ENCODE measurements at places on chromosomes 3 and 15. TPM values are rescaled to one million over a fixed set of nuclear protein-coding genes. Genes with fewer than 3 reads are reported as not detected.

GRCh38 chr3:50588759-50589433, 19.6 kb downstream of the HEMK1 start:
- no peak for DNase-seq

GRCh38 chr15:66751579-66751978, 49.5 kb downstream of the SMAD6 start:
- no peak for DNase-seq

- peak; percentile 4 for DNase-seq
Measured at GRCh38 chr3:22089284-22089683, 338.3 kb upstream of the ZNF385D start.

GRCh38 chr3:11154036-11154952, at the start of gene HRH1:
Gene HRH1 (plus strand): TSS chr3:11154493. CDS start chr3:11259038, 104,545 bp downstream.
- DNase-seq = peak; percentile 81

GRCh38 chr3:134453631-134454030, 32.2 kb downstream of the ANAPC13 start:
- DNase-seq = peak; percentile 72

MOBP gene
- 1.0 TPM for total RNA-seq

APOD gene
- total RNA-seq = not detected

P2RY13 gene
- total RNA-seq = not detected

TMA7 gene
- total RNA-seq = 222 TPM

DNA sequence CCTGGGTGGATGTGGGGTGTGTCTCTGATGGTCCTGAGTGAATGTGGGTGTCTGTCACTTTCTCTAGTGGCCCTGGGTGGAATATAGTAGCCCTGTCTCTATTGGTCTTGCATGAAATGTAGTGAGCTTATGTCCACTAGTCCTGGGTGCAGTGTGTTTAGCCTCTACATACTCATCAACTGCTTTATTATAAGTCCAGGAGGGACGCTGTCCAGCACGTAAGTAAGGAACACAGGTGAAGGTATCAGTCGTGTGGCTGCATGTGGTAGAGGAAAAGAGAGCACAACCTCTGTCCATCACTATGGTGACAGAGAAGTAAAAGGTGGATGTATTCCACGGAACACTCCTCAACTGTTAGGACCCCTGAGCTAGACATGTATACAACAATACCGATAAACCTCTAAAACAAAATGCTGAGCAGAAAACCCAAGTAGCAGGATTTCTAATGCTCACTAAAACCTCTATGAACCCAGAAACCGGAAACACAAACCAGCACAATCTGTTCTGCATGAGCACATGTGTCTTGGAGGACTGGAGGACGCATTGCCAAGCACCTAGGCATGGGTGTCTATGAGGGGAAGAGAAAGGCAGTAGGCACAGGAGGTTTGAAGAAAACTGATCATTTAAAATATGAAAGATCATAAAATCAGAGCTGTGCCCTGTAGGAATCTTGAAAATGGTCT, 11.0 kb downstream of the LTF start:
- no peak for DNase-seq

DNA sequence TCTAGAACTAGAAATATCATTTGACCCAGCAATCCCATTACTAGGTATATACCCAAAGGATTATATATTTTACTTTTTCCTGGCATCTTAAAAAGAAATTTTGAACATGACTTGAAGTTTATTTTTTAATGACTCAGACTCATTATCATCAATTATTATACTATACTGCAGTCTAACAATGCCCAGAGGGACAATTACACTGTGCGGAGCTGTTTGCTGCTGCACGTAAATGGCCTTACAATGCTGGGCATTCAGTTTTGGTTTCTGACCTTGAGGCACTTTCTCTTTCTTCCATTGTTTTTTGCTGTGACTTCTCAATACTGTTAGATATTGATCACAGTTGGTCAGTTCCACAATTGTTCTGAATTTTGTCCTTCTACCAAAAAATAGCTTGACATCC, 128.8 kb downstream of the GBE1 start:
- no peak for DNase-seq

DNA sequence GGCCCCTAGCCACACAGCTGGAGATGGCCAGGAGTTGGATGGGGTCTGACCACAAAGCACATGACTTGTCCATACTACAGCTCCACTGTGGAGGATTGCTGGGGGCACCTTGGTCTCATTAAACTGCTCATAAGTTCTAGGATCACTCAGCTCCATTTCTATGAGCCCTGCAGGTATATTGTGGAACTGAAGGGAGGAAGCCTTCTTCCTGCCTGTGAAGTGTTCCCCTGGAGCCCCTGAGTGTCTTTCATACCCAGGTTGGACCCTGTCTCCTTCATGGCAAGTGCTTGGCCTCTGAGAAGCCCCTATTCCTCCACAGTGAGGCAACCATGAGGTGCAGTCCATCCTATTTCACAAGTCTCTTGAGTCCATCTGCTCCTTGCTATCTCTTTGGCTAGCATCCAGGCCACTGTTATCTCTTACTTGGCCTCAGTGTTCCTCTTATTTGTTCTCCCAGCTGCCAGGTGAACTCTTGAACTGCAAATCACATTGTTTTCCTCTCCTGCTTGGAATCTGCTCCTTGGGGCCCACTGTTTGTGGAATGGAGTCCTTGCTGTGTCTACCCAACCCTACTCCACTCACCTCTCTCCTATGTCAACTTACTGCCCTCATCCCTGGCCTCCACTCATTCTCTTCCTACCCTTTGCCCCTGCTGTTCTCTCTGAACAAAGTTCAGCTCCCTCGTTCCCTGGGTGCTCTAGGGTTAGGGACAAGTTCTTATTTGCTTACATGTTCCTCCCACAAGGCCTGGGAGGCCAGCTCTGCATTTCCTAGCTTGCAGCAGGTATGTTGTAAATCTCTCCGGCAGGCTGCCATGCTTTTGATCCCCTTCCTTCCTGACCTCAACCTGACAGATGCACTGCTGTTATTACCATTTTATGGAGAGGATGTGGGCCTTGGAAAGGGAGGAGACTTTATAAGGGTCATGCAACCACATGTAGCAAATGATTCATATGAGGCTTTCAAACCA, 1.2 kb downstream of the ACOX2 start:
- DNase-seq = no peak

- DNase-seq = peak; percentile 50
Measured at GRCh38 chr15:25671132-25671531, 192.0 kb downstream of the ATP10A start.

DUOXA2 gene
- total RNA-seq = not detected

- DNase-seq = no peak
Measured at GRCh38 chr15:42784705-42785104, 47.8 kb upstream of the CDAN1 start.

ARGFX gene
- not detected for total RNA-seq

- no peak for DNase-seq
Measured at GRCh38 chr3:126649556-126650092, 5.3 kb downstream of the TXNRD3 start.

ADAMTSL3 gene
- total RNA-seq = 0.48 TPM

GRCh38 chr3:171116824-171117395, 90.4 kb upstream of the SLC2A2 start:
- no peak for DNase-seq

GRCh38 chr15:34331809-34332208, 5.8 kb downstream of the SLC12A6 start:
- no peak for DNase-seq

GRCh38 chr3:88151358-88151757, 1.6 kb downstream of the C3orf38 start:
- no peak for DNase-seq

DNA sequence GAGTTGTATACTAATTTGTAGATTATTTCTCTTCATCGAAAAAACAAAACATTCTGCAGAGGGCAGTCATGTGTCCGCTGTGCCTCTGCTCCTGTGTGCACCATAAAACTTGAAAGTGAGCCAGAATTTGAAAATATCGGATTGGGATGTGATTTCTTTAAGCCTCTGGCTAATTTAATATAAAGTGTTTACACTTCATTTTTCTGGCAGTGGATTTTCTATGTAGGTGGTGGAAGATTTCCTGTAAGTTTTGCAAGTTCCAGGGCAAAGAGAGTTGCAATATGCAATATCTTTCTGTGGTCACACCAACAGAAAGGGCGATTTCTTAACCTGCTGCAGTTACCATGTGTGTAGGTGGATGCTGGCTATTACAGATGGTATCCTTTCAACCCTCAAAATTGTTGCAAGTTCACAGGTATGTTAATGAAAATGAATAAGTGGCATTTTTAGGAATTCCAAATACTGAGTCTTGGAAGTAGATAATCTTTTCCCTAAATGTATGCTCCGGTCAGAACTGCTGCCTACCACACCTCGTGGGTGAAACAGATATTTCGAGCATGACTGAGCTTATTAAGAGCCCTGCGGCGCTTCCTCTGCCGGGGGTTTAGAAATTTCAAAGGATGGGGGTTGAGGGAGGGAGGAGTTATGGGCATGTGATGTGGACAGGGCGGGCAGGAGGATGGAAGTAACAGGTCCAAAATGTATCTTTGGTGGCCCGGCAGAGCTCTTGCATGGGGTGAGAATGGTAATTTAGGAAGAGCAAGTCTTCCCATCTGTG, 134.0 kb downstream of the PGPEP1L start:
- no peak for DNase-seq

SLC2A2 gene
- not detected for total RNA-seq

DNA sequence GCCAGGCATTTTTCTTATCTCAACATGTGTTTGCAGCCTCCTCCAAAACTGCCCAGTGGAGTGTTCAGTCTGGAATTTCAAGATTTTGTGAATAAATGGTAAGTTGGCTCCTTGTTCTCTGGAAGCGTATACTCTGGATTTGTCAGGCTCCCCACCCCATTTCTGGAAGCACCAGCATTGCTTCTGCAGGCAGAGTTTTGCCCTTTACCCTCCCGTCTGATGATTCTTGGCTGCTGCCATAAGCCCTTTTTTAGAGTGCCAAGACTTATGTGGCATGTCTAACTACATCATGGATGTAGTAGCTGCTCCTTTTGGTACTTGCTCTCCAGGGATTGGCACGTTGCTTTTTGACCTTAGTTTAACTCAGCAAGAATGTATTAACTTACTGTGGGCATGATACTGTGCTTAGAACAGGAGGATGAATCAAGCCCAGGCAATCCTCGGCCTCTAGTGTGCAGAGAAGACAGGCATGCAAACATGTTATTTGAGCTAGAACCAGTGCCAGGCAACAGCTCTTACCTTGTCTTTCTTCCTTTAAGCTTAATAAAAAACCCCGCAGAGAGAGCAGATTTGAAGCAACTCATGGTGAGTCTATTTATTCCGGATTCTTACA, 8.3 kb downstream of the SNAPC5 start:
- DNase-seq = no peak

- no peak for DNase-seq
Measured at GRCh38 chr3:128231606-128232005, 78.3 kb downstream of the EEFSEC start.

IMP3 gene
- total RNA-seq = 132 TPM

DNA sequence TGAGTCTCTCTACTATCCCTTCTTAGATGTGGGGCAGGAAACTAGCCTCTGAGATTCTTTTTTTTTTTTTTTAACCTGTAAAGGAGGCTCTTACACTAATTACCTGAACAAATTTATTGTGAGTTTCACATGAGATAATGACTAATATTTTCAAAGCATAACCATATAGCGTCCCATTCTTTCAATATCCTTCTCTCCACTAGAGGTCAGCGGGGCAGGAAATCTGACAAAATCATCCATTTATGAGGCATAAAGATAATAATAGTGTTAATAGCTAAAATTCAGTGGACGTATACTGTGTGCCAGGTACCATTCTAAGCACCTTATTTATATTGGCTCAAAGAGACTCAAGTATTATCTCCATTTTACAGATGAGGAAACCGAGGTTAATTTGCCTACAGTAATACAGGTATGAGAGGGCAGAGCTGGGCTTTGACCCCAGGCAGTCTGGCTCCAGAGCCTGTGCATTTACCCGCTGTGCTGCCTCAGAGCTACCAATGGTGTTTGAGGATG, 16.3 kb upstream of the SMAD6 start:
- DNase-seq = no peak

Measured in H7 (cell line).